ENCODE measurements at places on chromosomes 11 and 22. TPM values are rescaled to one million over a fixed set of nuclear protein-coding genes. Genes with fewer than 3 reads are reported as not detected.

Gene CRYBB2
- not detected for total RNA-seq

Gene NFAM1
- total RNA-seq = 0.19 TPM

Gene P2RX3
- not detected for total RNA-seq

Gene TRIM49
- not detected for total RNA-seq
